ENCODE measurements at places on chromosomes 12 and 14.
A peak's percentile ranks its signal among the peaks of the same experiment; 100 is the strongest.

GRCh38 chr14:39853441-39853840 lies 421.2 kb upstream of the FBXO33 start:
- no peak for DNase-seq

DNA sequence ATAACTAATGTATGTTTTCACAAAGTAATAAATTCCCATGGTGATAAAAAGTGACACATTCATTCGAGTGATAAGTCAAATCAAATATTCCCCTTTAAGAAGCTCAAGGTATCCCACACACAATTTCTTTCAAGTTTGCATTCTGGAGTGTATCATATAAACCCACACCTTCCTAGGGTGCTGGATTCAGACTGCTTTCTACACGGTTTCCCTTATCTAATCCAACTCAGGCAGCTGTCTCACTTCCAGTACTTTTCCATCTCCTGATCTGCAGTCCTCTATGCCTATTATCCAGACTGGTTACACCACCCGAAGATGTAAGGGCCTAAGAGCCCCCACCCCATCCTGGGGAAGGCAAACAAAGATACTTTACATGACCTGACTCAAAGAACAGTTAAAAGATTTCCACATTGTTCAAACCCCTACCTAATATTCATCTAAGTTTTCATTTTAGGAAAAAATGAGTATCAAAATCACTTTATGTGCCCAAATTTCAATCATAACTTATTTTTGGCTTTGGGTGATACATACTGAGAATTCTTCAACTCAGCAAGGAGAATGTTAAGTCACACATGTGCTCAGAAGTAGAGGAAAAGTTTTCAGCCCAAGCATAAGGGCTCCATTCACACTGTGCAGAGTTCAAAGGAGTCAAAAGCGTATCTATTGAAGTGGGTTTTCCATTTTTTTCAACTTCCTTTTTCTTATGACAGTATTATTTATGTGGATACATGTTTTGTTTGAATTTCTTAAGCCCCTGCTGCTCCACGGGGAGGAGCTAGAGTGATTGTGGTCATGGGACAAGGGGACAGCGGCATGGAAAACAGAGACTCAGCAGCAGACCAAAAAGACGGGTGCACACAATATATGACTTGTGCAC lies 41.8 kb downstream of the CORO1C start:
- peak; percentile 93 for DNase-seq

DNA sequence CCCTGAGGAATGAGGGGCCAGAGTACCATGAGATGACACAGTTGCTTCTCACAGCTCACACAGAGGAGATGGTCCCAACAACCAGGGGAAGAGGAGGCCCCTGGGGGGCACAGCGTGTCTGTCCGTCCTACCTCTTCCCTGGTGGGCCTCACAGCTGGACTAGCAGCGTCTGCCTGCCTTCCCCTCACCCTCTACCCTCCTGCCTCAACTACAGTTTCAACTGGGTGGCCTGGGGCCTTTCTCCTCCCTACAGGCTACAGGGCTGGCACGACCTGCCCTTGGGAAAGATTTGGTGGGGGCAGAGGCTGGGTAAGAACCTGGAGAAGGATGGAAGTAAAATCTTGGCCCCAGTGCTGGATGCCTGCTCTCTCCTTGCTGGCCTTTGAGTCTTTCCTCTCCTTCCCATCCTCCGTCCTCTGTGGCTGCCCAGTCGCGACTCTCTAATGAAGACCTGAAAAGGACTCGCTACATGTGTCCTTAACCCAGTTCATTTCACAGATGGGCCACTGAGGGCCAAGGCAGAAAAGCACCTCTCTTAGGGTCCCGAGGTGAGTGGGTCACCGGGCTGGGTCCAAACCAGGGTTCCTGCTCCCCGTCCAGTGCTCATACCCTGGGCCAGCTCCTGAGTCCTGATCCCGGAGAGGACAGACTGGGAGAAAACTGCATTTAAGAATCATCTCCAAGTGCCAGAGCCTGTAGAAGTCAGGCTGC lies 232.5 kb downstream of the BCL11B start:
- no peak for DNase-seq

GRCh38 chr14:35262436-35262835 lies 29.7 kb upstream of the PSMA6 start:
- no peak for DNase-seq

DNA sequence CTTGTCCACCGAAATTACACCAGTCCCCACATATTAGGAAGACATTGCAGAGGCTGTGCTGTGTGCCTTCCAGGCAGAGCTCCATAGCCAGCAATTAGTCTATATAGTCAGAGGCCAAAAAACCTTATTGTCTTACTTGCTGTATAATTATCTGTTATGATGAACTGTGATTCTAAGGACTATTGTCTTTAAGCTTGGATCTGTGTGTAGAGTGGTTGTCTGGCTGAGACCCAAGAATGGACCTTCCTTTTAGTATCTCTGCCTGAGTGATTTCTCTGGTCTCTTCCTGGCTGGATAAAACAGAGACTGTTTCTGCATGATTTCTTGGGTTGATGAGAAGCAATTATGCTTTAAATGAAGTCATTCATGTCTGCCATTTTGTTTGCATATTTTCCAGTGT lies 465.3 kb downstream of the PRKD1 start:
- no peak for DNase-seq

- DNase-seq, result peak; percentile 80
Measured at GRCh38 chr14:24982472-24983155, 67.3 kb downstream of the STXBP6 start.

DNA sequence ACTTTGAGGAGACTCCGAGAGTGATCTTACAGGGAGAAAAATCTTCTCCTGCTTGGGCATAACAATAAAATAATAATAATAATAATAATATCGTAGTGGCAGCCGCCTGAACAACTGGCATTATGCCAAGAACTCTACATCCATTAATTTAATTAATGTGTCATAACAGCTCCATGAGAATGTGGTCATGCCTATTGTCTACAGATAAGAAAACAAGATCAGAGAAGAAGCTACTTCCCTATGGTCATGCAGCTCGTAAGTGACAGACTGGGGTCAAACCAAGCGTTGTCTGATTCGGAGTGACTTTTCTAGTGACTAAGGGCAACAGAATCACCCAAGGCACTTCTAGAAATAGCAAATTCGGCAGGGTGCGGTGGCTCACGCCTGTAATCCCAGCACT lies 11.7 kb downstream of the PROX2 start:
- no peak for DNase-seq

GRCh38 chr14:53875324-53875897 lies 81.2 kb downstream of the BMP4 start:
- DNase-seq, result no peak

GRCh38 chr12:12977231-12977630 lies 22.8 kb downstream of the HEBP1 start:
- DNase-seq, result no peak

- no peak for DNase-seq
Measured at GRCh38 chr12:28909291-28909690, 239.8 kb upstream of the FAR2 start.

DNA sequence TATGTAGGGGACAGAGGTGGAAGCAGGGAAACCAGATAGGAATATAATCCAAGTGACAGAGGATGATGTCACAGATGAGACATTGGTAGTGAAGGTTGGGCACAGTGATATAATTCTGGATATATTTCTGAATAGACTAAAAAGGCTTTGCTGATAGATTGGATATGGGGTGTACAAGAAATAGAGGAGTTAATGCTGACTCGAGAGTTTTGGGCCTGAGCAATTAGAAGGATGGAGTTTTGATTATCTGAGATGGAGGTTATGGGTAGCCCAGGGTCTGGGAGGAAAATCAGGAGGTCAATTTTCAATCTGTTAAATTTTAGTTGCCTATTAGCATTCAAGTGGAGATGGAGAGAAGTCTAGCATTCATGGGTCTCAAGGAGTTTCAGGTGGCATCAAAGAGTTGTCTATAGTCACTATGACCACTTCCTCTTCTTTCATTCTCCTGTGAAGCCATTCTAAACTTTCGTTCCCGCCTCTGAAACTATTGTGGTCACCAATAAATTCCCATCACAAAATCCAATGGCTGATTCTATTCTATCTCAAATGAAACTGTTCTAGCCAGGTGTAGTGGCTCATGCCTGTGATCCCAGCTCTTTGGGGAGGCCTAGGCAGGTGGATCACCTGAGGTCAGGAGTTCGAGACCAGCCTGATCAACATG lies 10.6 kb upstream of the ANO6 start:
- no peak for DNase-seq

DNA sequence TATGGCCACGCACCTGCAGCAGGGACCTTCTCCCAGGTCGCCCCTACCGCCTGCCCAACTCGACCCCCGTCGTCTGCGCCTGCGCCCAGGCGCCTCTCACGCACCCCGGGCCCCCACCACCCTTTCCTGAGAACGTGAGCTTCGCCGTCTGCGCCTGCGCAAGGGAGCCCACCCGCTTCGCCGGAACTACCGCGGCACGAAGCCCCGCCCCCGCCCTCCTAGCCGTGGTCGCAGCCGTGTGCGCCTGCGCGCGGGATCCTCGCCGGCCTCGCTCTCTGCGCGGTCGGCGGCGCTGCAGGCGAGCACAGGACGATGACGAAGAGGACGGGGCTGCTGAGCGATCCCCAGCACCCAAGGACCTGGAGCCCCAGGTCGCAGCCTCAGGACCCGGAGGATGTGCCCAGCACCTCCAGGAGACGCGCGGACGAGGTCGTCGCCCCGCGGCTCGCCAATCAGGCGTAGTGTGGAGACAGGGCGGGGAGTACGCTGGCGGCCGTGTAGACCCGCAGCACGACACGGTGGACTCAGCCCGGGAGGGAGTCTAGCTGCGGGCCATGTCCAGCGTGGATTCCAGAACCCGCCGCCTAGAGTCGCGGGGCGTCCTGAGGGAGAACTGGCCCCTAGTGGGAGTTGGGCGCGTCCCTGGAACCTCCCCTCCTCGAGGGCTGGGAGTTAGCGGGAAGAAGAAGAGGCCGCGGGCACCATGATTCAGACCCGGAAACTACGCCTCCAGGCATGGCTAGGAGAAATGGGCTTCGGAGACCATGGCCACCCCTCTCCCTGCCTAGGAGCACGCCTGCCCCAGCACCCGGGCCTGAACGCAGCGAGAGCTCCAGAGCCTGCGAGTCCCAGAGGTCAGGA lies 1120.8 kb upstream of the TMEM132C start:
- DNase-seq, result no peak

GRCh38 chr14:105468621-105469241 lies 5.9 kb upstream of the CRIP2 start:
- no peak for DNase-seq

GRCh38 chr12:79717006-79717405 lies 26.2 kb upstream of the PAWR start:
- no peak for DNase-seq

- DNase-seq, result peak; percentile 9
Measured at GRCh38 chr14:99272899-99273765, 1.1 kb upstream of the BCL11B start.

All from endothelial cell of umbilical vein (primary cell).